CMK (cell line): ENCODE measurements at places on chromosomes 7 and 10.

DNA sequence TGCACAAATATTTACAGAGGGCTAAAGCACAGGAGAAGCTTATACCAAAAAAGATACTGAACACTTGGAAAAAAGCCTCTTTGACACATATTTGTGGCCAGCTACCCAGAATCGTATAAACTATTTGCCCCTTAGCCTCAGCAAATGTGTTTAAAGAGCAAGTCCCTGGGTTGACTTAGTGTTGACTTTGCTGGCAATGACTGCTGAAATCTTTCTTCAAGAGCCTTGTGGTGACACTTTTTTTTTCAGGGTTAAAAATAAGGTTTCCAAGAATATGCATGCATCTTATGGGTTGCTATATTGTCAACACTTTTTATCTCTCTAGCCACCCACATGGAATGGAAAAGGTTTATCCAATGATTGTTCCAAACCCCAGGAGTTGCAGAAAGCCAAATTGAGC lies 14.9 kb upstream of the PLEKHS1 start:
- no peak for DNase-seq

DNA sequence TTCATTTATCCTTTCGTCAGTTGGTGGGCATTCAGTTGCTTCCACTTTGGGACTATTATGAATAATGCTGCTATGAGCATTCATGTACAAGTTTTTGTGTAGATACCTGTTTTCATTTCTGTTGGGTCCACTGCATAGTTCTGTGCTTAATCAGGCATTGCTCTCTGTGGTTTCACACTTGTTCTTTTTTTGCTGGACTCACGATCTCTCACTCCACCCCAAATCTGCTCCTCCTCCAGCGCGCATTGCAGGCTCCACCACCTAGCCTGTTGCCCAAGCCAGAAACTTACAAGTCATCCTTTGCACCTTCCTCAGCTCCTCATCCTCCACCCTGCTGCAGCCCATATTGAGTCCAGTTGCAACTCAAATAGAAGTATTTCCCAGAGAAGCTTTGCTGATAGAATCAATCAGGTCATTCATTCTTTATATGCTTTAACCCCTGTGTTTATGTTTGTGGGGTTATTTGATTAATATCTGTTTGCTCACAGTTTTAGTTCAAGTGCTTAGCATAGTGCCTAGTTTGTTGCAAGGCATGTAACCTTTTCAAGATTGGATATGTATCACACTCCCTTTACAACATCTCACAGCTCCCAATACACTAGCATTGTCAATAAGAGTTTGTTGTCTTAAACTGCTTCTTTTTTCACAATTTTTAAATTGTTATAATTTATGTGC lies 16.6 kb upstream of the AFAP1L2 start:
- DNase-seq = no peak

GRCh38 chr7:131424219-131424822 lies 96.6 kb downstream of the MKLN1 start:
- no peak for DNase-seq

- no peak for DNase-seq
Measured at GRCh38 chr7:50860598-50860997, 77.9 kb upstream of the GRB10 start.

GRCh38 chr7:106421181-106421762 lies 136.5 kb upstream of the NAMPT start:
- no peak for DNase-seq

DNA sequence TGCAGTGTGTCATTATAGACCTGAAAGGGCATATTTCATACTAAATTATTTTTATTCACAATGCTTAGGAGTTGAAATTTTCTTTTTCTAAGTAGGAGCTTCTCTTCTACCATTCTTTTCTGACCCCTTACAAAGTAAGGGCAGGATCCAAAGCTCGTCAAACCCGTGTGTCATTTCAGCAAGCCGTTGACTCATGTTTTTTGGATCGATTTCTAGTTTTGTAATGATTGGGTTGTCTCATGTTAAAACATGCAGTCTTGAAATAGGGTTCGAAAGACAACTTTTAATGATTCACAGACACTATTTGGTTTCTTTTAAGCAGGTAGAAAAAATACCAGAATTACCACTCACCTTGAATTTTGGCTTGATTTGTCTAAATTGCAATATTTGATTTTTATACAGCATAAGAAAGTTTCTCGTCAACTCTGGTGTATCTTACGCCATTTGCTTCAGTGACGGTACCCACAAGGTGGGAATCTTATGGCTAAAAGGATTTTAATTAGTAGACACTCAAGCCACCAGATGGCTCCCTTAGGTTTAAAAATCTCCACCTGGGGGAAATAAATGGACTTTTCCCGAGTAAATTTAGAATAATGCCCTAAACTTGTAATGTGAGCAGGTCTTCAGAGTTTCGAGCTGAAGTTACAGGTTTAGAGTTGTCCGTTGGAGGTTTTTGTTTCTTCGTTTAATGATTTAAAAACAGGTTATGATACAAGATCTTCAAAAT lies 283.4 kb downstream of the CCDC3 start:
- no peak for DNase-seq

GRCh38 chr7:25662841-25663800 lies 434.8 kb upstream of the NPVF start:
- no peak for DNase-seq

- DNase-seq = no peak
Measured at GRCh38 chr10:80924063-80924952, 386.6 kb downstream of the SH2D4B start.

GRCh38 chr10:10320956-10321355 lies 696.7 kb upstream of the CELF2 start:
- no peak for DNase-seq

DNA sequence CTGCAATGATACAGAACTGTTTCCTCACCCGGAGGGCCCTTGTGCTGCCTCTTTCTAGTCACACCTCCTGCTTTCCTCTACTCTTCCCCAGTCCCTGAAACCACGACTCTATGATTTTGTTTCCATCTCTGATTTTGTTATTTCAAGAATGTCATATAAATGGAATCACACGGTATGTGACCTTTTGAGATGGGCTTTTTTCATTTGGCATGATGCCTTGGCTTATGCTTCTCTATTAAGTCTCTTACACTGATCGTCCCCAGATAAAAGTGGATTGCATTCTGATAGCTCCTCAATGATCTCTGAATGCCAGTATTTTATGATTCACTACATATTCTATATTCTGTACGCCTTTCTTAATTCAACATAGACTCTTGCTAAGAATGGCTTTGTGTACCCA lies 78.2 kb downstream of the GALNT11 start:
- DNase-seq = no peak

DNA sequence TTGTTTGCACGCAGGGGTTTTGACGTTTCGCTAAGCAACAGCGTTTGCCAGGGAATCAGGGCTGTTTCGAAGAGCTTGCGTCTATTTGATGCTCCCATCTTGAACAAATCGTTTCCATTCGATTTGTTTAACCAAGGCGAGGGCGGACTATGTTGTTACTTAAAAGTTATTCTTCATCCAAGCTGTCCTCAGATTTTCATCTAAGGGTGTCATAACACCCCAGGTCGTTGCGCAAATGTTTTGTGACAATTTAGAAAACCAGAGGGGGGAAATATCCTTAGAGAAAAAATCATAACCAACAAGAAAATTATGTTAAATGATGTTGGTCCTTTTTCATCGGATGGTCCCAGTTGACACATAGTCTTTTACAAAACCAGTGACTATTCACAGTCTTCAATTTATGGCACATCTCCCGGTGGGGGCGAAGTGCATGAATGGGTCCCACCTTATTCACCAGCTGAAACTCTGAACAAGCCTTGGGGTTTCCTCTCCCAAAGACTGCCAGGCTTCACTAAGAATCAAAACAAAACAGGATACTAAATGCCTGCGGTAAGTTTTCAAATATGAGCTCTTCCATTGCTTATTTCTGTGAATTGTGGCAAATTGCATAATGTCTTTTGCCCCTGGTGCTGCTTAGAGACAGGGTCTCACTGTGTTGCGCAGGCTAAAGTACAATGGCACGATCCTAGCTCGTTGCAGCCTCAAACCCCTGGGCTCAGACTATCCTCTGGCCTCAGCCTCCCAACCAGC lies 109.9 kb downstream of the REEP3 start:
- no peak for DNase-seq

GRCh38 chr10:128187788-128188185 lies 61.6 kb upstream of the MKI67 start:
- no peak for DNase-seq

- no peak for DNase-seq
Measured at GRCh38 chr10:17835688-17836087, 26.5 kb downstream of the MRC1 start.

DNA sequence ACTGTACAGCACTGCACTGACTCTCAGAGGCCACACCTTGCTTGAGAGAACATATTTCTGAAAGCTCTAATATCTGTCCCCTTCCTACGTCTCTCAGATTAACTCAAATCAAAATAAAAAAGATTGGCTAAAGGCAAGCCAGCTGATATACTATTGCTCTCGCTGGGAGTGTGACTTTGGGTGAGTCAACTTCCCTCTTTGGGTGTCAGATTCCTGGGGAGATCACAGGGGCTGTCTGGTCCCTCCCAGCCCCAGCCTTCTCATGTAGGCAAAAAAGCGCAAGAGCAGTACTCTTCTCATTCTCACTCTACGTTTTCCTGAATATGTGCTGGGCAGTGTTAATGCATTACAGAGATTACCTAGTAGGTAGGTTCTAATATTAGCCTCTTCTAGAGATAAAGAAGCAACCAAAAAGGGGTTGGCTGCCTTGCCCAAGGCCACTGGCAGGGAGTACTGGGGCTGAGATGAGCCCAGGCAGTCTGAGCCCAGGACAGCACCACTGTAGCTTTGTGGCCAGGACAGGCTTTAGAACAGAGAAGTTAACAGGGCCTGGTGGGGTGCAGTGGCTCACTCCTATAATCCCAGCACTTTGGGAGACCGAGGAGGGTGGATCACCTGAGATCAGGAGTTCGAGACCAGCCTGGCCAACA lies 9.1 kb upstream of the DENND2A start:
- no peak for DNase-seq

GRCh38 chr7:165661-166337 lies 26.6 kb upstream of the FAM20C start:
- peak; percentile 52 for DNase-seq

GRCh38 chr7:136687693-136688322 lies 180.6 kb upstream of the CHRM2 start:
- peak; percentile 22 for DNase-seq

DNA sequence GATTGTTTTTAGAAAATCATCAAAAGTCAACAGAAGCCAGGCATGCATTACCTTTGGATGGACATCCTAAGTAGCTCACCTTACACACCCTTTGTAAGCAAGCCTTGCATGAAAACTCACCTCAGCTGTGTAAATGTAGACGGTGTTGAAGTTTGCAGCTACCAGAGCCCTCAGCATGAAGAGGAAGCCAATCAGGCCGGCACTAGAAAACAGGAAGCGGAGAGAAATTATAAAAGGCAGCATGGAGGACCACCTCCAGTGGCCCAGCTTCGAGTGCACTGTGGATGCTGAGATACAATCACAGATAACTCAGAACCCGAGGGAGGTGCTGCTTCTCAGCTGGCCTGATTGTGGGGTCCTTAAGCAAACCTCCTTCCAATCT lies 75.3 kb downstream of the SVOPL start:
- no peak for DNase-seq
